ENCODE measurements at places on chromosomes 4 and X.

GRCh38 chr4:93791570-93792195, 36.9 kb upstream of the ATOH1 start:
- DNase-seq = peak; percentile 63

GRCh38 chr4:80086296-80086695, 13.3 kb upstream of the ANTXR2 start:
- no peak for DNase-seq

GRCh38 chr4:171622729-171623128, 190.5 kb upstream of the GALNTL6 start:
- no peak for DNase-seq

DNA sequence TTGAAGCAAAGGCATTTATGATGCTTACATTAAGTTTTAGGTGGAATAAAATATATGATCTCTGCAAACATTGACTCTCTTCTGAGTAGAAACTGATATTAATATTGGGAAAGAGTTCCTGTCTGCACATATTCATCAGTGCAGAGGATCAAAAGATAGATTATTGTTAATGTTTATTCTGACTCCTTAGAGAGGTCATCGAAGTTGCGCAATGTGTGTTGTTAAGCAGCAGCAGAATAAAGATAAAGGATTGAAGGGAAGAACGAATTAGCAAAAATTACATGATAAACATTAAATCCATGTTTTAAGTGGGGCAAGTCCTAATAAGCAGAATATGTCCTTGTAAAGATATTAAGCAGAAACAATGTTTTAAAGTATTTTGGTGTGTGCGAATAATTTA, 72.6 kb upstream of the MBNL3 start:
- no peak for DNase-seq

GRCh38 chr4:82610041-82610440, 48.3 kb upstream of the TMEM150C start:
- DNase-seq = no peak

DNA sequence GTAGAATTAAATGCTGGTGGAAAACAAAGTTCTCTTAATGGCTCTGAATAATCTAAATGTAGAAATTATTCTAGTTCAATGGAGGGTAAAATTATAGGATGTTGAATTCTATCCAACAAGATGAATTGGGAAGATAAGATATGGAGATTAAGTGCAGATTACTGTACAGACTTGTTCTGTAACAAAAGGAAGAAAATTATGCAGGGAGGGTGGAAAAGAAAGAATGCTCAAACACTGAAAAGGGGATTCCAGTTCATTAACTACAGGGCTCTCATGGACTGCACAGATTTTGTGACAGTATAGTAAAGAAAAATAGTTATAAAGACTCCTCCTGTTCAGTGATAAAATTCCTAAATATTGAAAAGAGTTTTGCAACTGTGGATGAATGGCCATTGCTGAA, 1794.0 kb upstream of the PCDH7 start:
- no peak for DNase-seq

DNA sequence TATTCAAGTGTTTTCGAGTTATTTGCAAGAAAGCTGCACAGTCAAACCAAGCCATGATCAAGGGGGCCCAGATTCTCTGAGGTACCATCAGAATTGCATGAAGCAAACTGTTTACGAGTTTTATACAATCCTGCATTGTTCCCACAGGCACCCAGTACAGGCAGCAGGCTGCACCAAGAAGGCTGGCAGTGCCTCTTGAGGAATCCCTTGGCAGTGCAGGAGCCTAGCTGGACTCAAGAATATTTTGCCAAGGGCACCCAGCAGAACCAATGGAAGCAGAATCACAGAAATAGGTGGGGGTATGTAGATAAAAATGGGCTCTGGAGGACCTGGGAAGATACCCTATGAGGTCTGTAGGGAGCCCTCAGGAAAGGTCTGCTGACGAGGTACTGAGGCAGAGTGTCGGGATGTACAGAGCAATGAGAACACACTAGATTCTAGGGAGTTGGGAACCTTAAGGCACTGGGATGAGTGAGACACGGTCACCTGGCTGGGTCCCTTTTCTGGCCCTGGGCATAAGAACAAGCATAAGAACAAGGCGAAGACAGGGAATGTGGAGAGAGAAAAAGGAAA, 2.5 kb upstream of the PLP1 start:
- DNase-seq = no peak

GRCh38 chrX:10110984-10111363, 45.8 kb upstream of the CLCN4 start:
- peak; percentile 68 for DNase-seq

DNA sequence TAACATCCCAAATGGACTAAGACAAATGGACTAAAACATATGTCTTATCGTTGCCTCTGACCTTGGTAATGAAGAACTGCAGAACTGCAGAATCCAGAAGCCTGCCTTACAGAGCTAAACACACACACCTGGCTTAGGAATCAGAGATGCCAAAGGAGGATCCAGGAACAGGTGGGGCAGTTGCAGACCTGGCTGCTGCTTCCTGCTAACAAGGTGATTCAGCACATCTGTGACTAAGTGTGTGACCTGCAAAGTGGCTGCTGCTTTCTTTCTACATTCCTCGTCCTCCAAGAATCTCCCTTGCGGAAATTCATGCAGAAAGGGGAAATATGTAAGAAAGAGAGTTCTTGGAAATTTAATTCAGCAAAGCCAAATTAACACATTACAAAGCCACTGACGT, 96.8 kb upstream of the NLGN4X start:
- no peak for DNase-seq

DNA sequence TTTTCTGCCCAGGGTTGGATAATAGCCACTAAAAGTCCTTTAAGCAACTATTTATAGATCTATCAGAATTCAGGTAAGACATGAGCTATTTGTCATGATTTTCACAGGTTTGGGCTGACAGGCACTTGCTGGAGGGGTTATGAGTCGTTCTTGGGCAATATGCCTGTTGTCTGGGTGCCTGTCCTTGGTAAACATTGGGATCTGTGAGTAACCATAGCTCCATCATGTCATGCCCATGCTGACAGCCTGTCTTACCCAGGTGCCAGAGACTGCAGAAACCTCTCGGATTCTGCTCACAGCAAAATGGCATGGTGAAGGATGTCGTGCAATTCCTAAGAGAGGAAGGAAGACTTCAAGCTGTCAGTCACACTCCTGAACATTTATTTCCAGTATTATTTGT, 116.0 kb upstream of the PUDP start:
- no peak for DNase-seq

DNA sequence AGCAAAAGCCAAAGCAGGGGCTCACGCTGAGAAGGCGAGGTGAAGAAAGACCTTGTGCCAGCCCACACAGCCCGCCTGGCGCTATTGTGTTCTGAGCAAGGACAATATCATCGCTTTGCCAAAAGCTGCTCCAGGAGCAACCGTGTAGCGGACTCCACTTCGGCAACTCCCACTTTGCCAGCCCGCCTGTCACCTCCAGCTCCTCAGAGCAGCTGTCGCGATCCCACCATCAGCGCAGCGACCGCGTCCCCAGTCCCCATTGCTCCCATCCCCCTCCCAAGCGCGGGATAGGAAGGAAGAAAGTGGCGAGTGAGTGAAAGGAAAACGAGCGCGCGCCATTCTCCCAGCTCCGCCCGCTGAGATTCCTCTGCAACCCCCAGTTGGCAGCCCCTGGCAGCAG, 759 bp downstream of the ZC4H2 start:
- peak; percentile 3 for DNase-seq

DNA sequence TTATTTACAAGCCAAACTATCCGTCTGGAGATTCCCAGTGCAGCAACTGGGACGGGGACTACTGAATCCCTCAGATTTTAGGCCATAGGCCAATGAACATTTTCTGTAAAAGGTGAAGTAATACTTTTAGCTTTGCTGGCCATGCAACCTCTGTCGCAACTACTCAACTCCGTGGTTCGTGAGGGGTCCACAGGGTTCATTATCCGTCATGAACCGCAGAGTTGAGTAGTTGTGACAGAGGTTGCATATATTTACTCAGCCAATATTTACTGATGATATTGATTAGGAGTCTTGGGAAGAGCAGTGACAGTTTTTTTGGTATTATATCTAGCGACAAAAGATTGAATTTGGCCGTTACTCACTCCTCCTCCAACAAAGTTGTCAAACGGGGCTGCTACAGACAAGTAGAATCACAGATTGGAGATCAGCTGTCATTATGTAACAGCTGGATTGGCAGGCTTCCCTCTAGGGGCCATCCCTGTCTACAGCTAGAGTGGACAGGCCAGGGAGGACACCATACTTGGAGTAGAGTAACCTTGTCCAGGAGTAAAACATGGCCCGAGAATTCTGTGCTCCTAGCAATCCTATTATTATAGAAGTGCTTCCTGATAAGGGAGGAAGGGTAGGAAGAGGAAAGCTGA, 37.2 kb upstream of the CD38 start:
- DNase-seq = no peak

GRCh38 chrX:148269513-148269912, 230.9 kb upstream of the AFF2 start:
- no peak for DNase-seq

GRCh38 chr4:1582227-1582626, 101.9 kb downstream of the FAM53A start:
- DNase-seq = no peak
